ENCODE measurements at places on chromosomes 6 and 20.

- DNase-seq, result peak; percentile 75
Measured at GRCh38 chr20:35339007-35339406, 46.8 kb upstream of the FAM83C start.

- DNase-seq, result no peak
Measured at GRCh38 chr6:25052181-25052580, 116.4 kb upstream of the RIPOR2 start.

DNA sequence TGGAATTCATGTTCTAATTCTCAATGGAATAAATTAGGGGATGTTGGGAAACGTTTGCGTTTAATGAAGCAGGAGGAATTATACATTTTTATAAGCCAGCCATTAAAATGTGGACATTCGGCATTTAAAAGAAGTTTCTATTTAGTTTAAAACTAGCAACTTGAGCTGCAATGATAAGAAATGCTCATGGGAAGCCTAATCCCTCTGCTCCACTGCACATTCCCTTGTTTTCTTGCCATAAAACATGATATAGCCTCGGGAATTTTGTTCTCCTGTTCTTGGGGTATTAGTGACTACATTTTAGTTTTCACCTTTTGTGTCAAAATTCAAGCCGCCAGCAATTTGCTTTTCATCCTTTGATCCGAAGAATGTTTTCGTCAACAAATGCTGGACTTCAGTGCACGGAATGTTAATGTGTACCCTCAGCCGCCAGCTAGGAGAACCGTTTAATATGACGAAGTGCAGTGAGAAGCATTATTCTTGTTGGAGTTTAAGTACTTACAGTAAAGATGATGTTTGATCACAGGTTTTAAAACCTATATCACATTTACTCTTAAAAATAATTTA, 137.9 kb downstream of the HIVEP1 start:
- DNase-seq, result no peak

DNA sequence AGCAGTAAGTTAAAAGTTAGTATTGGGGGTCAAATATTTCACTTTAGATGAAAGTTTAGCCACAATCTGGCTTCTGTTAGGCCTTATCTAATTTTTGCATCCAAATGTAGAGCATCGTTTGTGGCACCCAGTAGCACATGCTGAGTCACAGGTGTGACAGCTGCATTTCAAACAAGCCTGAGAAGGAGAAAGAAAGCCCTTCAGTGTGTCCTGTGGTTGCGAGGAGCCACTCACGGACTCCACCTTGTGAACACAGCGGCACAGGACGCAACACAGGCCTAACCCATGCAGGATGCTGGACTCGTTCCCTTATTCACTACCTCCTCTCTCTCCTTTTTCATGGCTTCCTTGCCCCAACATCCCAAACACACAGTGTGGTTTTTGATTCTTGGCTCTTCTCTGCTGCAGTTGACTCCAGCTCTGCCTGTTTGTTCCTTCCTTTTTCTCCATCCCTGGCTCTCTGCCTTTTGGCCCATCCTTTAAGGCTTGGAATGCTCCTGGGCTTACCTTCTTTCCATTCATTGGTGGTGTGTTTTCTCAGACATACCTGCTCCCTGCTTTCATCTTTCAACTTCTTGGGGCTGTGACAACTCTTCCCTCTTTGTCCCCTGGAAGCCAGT, 124.2 kb downstream of the SLC16A10 start:
- no peak for DNase-seq

GRCh38 chr20:11214256-11214840, 540.5 kb upstream of the JAG1 start:
- no peak for DNase-seq

DNA sequence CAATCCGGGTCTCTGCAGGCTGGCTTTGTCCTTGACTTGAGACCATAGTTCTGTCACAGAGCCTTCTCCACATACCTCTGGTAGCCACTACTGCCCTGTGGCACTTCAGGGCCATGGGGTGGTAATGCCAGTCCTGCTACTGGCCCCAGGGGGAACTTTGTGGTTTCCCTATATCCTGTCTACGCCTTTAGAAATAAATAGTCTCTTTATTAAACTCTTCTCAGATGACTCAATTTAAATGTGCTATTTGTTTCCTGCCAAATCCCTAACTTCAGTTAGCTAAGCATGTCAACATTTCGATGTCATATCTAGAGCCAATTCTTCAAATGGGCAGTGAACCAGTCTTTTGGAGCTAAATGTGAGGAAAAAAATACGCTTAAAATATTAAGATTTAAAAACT, 60.1 kb downstream of the SEL1L2 start:
- no peak for DNase-seq

- peak; percentile 12 for DNase-seq
Measured at GRCh38 chr20:10731190-10731965, 57.6 kb upstream of the JAG1 start.

DNA sequence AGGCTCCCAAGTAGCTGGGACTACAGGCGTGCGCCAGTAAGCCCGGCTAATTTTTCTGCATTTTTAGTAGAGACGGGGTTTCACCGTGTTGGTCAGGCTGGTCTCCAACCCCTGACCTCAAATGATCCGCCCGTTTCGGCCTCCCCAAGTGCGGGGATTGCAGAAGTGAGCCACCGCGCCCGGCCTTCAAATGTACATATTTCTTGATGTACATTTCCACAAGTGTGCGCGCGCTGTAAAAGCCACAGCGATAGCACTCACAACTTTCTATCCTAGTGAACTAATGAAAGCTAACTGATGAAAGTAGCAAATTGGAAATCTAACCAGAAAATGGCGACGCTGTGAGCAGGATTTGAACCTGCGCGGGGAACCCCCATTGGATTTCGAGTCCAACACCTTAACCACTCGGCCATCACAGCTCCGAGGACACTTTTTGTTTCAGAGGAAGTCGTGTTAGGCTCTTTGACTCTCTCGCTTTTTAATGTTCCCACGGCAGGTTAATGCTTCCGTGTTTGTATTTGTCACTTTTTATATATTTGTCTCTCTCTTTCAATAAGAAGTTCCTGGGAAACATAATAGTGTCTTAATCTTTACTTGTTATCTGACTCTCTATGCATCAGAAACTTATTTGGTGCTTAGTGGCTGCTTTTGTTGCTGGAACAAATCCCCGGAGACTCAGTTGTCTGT, 199.4 kb upstream of the ZNF184 start:
- peak; percentile 65 for DNase-seq

DNA sequence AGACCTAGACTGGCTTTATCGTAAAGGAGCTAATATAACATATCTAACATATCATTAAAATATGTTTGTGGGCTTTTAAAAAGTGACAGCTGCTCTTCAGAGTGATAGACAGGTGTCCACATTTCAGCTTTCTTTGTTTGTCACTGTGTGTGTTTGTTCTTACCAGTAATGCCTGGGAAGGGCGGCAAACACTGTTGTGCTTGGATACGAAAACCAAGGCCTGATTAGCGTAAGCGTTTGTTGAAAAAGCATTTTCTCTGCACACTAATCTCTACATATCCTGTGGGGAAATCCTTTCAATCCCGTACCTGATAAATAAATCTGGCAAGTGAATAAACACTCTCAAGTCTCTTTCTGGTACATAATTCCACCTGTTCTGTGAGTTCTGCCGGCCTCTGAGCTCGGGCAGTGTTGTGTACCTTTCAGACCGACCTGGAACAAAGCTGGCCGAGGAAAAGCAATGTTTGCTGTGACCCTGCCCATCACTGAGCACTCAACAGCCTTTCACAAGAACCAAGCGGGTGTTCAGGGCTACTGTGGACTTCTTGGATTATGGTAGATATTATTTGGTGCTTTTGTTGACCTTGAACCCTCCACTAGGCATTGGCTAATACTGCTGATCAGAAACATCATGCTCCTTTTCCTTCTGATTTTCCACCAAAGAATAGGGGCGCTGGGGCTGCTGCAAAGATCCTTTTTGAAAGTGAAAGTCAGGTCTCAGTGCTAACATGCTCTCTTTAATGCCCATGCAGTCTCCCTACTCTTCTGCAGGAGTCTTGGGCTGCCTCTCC, 100.4 kb downstream of the CD83 start:
- DNase-seq, result no peak

DNA sequence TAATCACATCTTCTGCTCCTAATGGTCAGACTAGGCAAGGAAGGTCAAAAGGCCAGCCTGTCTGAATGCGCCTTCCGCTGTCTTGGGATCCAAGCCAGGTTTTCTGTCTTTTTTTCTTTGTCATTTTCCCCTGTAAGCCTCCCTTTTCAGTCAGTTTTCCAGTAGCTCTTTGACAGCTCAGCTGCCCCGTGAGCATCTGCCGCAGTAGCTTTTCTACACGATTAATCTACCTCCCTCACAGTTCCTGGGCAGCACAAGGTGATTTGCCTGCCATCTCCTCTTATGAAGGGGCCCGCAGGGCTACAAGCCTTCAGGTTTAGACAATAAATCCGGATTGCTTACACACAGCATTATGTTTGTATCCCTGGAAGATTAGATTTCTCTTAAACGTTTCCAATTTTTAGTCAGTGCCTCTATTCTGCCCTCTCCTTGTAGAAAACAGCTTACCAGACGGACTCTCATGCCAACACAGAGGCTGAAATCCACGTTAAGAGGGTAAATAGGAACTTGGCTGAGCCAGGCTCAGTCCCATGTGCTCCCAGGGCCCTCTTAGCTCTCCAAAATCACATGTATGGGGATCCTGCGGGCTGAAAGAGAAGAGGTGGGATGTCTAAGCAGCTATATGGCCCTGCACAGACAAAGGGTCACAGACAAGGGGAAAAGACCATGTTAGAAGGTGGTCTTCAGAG, 77.2 kb downstream of the LY86 start:
- no peak for DNase-seq
